ENCODE measurements at places on chromosomes 4 and X.

- DNase-seq = peak; percentile 69
Measured at GRCh38 chrX:122567911-122568310, 616.2 kb upstream of the GRIA3 start.

- DNase-seq = no peak
Measured at GRCh38 chr4:101528526-101528925, 181.2 kb upstream of the PPP3CA start.

DNA sequence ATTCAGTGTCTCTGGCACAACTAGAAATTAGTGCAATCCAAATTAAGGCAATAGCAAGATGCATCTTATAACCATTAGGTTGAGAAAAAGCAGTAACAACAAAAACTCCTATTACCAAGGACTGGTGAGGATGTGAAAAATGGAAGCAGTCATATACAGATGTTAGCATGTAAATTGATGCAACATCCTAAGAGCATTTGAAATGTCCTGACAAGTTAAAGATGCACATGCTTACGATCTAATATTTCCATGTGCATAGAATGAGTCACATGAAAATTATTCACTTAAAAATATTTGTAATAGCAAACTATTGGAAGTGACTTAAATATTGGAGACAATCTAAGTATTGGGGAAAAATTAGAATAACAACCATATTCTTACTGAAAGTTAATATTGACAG, 163.0 kb downstream of the FAM13A start:
- peak; percentile 59 for DNase-seq

GRCh38 chr4:17098996-17099395, 200.6 kb upstream of the LDB2 start:
- peak; percentile 16 for DNase-seq

Measured in fibroblast of skin of abdomen (primary cell).